ENCODE measurements at places on chromosomes 4 and X. TPM values are rescaled to one million over a fixed set of nuclear protein-coding genes. Genes with fewer than 3 reads are reported as not detected.

Gene PCDH11X
- polyA plus RNA-seq: not detected

Gene GAGE12H
- not detected for polyA plus RNA-seq

Gene PABPC1L2B
- 0.05 TPM for polyA plus RNA-seq

Gene QDPR
- 83.1 TPM for polyA plus RNA-seq

Gene GNRHR
- 0.02 TPM for polyA plus RNA-seq

Gene SHISA3
- 1.1 TPM for polyA plus RNA-seq

Gene ZCCHC18
- 7.5 TPM for polyA plus RNA-seq

Gene NEIL3
- 3.6 TPM for polyA plus RNA-seq

Gene TLL1
- 0.07 TPM for polyA plus RNA-seq

Gene ASMT
- not detected for polyA plus RNA-seq

Gene ITM2A
- polyA plus RNA-seq: not detected

Gene GABRG1
- not detected for polyA plus RNA-seq

Gene MED12
- 18.5 TPM for polyA plus RNA-seq

Gene TMEM144
- polyA plus RNA-seq: not detected

Gene HTR2C
- 0.02 TPM for polyA plus RNA-seq

Gene GUCY1A1
- polyA plus RNA-seq: 0.03 TPM

Gene FGFR3
- 0.62 TPM for polyA plus RNA-seq

Gene VCX
- not detected for polyA plus RNA-seq

Gene RNF212
- 7.0 TPM for polyA plus RNA-seq

Gene SPANXN4
- polyA plus RNA-seq: not detected

Gene CT45A3
- not detected for polyA plus RNA-seq

Gene MAD2L1
- 19.4 TPM for polyA plus RNA-seq

Gene TXK
- polyA plus RNA-seq: 0.61 TPM

Gene CT47B1
- polyA plus RNA-seq: not detected

Gene ZXDB
- polyA plus RNA-seq: 2.1 TPM

Gene SATL1
- not detected for polyA plus RNA-seq

Gene RHOXF1
- polyA plus RNA-seq: 0.07 TPM

Gene CT83
- not detected for polyA plus RNA-seq

Gene EDA2R
- polyA plus RNA-seq: 23.0 TPM

Gene CENPI
- polyA plus RNA-seq: 2.6 TPM

Gene AREG
- not detected for polyA plus RNA-seq

Gene FRG2
- polyA plus RNA-seq: not detected

Gene FRAS1
- polyA plus RNA-seq: 8.3 TPM

Gene PPP2R2C
- polyA plus RNA-seq: 0.08 TPM

Gene FOXR2
- 6.3 TPM for polyA plus RNA-seq

Gene H2BW2
- polyA plus RNA-seq: not detected

Gene AVPR2
- not detected for polyA plus RNA-seq

Gene NDST3
- 1.2 TPM for polyA plus RNA-seq

Gene WAS
- polyA plus RNA-seq: 0.30 TPM

Gene DLG3
- polyA plus RNA-seq: 11.7 TPM

Gene LRIT3
- polyA plus RNA-seq: not detected

Gene FAM156A
- 47.2 TPM for polyA plus RNA-seq

Gene ZCCHC4
- 7.5 TPM for polyA plus RNA-seq
